NCI-H2227 treated with DMSO at 0.1 percent for 48 hours (cell line): ENCODE measurements at places on chromosomes 3 and 15.

- DNase-seq = no peak
These were observed 4.9 kb downstream of the ADIPOQ start for GRCh38 chr3:186847437-186847836.

GRCh38 chr3:61985020-61985419, 388.3 kb downstream of the FEZF2 start:
- no peak for DNase-seq

DNA sequence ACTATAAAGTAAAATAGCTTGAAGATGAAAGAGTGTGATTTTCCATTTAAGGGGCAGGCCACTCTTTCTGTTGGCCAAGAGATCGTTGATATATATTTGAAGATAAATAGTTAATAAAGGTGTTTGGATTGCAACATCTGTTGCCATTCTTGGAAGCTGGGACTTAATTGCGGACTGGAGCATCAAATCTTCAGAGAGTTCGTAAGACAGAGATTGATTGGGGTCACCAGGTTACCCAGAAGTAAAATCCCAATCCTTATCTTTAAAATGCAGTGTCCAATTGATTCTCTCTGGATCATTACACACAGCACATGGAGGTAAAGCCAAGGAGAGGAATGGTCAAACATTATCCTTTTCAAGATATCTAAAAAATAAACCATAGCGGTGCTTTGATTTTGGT, 220.8 kb upstream of the HES1 start:
- DNase-seq = no peak

GRCh38 chr3:120569222-120570057, 26.7 kb upstream of the NDUFB4 start:
- no peak for DNase-seq

GRCh38 chr3:127226457-127226856, 33.5 kb downstream of the PRR23E start:
- DNase-seq = no peak
